ENCODE measurements at places on chromosomes 3 and 15.
A peak's percentile ranks its signal among the peaks of the same experiment; 100 is the strongest.

DNA sequence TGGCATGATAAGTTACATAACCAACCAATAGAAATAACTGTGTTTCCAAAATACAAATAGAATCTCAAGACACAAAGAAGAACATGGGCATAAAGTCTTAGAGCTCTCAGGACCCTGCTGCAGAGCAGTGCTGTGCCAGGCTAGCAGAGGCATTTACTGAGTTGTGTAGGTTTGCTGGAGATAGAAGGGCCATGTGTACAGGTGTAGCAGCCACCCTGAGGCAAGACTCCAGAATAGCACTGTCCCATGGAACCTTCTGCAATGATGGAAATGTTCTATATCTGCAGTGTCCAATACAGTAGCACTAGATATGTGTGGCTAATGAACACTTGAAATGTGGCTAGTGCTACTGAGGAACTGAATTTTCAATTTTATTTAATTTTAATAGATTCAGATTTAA lies 267.0 kb upstream of the UMPS start:
- peaks cover 12% of the 10 kb centered on the region for H3K27me3 ChIP-seq
- H3K4me1 ChIP-seq = no peaks in the 10 kb centered on the region
- no peak overlapping the region for H3K4me3 ChIP-seq
- H3K36me3 ChIP-seq = peaks cover 2% of the 10 kb centered on the region

DNA sequence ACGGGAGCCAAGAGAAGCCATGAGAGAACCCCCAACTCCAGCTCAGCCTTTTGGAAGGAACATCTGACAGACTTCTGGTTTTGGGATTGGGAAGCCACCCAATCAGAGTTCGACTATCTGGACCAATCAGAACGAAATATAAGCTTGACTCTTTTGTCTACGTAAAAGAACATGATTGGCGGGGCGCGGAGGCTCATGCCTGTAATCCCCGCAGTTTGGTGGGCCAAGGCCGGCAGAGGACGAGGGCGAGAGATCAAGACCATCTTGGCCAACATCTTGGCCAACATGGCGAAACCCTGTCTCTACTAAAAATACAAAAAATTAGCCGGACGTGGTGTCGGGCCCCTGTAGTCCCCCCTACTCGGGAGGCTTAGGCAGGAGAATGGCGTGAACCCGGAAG lies 380.3 kb downstream of the TBL1XR1 start:
- no peaks in the 10 kb centered on the region for H3K4me1 ChIP-seq
- H3K4me3 ChIP-seq = no peak overlapping the region
- no peaks in the 10 kb centered on the region for H3K36me3 ChIP-seq
- no peaks in the 10 kb centered on the region for H3K27me3 ChIP-seq
- H3K27ac ChIP-seq = no peak overlapping the region

DNA sequence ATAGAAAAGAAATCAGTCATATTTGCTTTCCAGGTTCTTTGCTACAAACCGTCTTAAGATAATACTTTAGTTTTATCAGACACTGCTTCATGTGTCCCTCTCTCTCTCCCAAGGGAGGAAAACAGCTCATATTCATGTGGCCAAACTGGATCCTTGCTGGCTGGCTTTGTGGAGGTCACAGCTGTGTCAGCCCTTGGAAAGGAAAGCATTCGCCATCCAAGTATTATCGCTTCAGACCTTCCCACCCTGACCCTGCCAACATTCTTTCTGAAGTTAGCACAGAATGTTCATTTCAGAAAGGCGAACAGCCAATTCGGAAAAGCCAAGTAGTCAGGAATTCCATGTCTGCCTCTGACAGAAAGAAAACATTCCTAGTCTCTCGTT lies 213.6 kb downstream of the FEZF2 start:
- no peak overlapping the region for H3K27ac ChIP-seq
- H3K36me3 ChIP-seq = no peaks in the 10 kb centered on the region
- peak; percentile 52 for DNase-seq
- peaks cover 2% of the 10 kb centered on the region for H3K4me1 ChIP-seq
- no peak overlapping the region for H3K4me3 ChIP-seq

GRCh38 chr3:135560847-135561246 lies 404.7 kb upstream of the PPP2R3A start:
- H3K36me3 ChIP-seq = no peaks in the 10 kb centered on the region
- no peak for DNase-seq
- H3K27ac ChIP-seq = no peak overlapping the region
- no peaks in the 10 kb centered on the region for H3K27me3 ChIP-seq
- H3K4me3 ChIP-seq = no peak overlapping the region

GRCh38 chr3:10518506-10519150 lies 13.2 kb upstream of the ATP2B2 start:
- no peak overlapping the region for H3K27ac ChIP-seq
- H3K27me3 ChIP-seq = peaks cover 30% of the 10 kb centered on the region
- H3K4me3 ChIP-seq = no peak overlapping the region
- H3K36me3 ChIP-seq = no peaks in the 10 kb centered on the region
- peak; percentile 58 for DNase-seq

- H3K4me3 ChIP-seq = no peak overlapping the region
- H3K27ac ChIP-seq = no peak overlapping the region
- no peaks in the 10 kb centered on the region for H3K36me3 ChIP-seq
- H3K27me3 ChIP-seq = peaks cover 44% of the 10 kb centered on the region
- DNase-seq = no peak
- peaks cover 5% of the 10 kb centered on the region for H3K4me1 ChIP-seq
Observed at GRCh38 chr15:70266412-70267121, 168.8 kb upstream of the TLE3 start.

DNA sequence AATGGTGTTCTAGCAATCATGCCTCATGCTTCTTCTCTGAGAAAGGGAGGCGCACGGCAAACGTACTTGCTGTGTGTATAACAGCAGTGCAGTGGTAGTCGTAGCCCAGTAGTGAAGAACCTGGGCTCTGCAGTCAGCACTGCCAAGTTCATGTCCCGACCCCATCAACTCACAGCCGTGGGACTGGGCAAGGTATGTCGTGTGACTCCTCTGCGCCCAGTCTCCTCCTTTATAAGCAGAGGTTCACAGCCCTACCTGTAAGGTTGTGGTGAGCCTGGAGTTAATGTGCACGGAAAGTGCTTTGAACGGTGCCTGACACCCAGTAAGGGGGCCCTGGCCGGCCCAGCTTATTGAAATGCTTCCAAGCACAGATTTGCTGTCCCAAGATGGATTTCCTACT lies 26.6 kb downstream of the EHD4 start:
- H3K27me3 ChIP-seq = no peaks in the 10 kb centered on the region
- DNase-seq = no peak
- H3K4me1 ChIP-seq = peaks cover 51% of the 10 kb centered on the region
- H3K4me3 ChIP-seq = no peak overlapping the region

GRCh38 chr3:27589795-27590194 lies 105.6 kb upstream of the SLC4A7 start:
- no peaks in the 10 kb centered on the region for H3K36me3 ChIP-seq
- no peak overlapping the region for H3K27ac ChIP-seq
- peaks cover 10% of the 10 kb centered on the region for H3K4me1 ChIP-seq
- no peaks in the 10 kb centered on the region for H3K27me3 ChIP-seq

DNA sequence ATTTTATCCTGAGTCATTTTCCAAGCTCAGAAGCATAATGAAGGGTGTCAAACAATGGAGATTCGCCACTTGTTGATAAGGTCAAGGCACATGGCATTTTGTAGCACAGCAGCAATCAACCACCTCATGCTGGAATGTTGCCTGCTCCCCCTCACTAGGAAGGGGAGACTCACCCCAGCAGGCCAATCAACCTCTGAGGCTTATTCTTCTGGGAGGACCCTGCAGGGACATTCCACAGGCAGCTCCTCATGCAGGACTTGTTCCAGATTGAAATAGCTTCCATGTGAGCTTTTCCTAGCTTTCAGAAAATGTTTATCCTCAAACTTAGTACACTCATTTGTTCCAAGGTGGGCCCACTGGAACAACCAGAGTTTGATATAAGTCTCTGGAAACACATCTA lies 77.6 kb downstream of the SSR3 start:
- peak; percentile 61 for DNase-seq
- peaks cover 2% of the 10 kb centered on the region for H3K27me3 ChIP-seq
- no peak overlapping the region for H3K4me3 ChIP-seq
- no peak overlapping the region for H3K27ac ChIP-seq
- peaks cover 3% of the 10 kb centered on the region for H3K4me1 ChIP-seq

- H3K27me3 ChIP-seq = no peaks in the 10 kb centered on the region
- H3K4me3 ChIP-seq = no peak overlapping the region
- no peaks in the 10 kb centered on the region for H3K36me3 ChIP-seq
Observed at GRCh38 chr3:146464005-146464595, 5.3 kb downstream of the PLSCR2 start.

DNA sequence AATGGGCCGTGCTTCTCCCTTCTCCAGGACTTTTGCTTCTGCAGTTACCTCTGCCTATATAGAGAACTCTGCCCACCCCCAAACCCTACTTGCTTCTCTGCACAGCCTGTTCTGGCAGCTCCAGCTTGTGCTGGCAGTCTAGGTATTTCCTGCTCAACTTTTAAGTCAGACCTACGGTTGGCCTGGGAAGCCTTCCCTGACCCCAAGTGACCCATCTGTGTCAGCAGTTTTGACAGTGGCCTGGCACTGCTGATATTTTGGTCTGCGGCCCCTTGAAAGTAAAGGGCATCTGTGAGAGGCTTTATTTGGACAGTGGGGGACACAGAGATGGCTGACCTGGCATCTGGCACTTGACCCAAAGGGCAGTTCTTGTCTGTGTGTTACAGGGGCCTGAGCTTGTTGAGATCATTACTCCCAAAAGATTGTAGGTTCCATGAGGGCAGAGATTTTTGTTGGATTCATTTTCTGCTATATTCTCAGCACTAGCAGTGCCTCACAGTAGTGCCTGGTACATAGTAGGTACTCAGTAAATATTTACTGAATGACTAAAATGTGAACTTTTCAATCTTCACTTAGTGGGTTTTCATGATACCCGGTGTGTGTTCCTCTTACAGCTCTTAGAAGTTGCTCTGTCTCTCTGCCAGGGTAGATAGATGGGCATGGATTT lies 55.2 kb upstream of the TRAK1 start:
- DNase-seq = no peak
- peak overlapping the region; percentile 65 for H3K27ac ChIP-seq
- no peaks in the 10 kb centered on the region for H3K36me3 ChIP-seq
- H3K4me3 ChIP-seq = no peak overlapping the region
- H3K27me3 ChIP-seq = no peaks in the 10 kb centered on the region
- H3K4me1 ChIP-seq = peaks cover 47% of the 10 kb centered on the region

GRCh38 chr3:177356952-177357351 lies 159.7 kb upstream of the TBL1XR1 start:
- H3K27ac ChIP-seq = peak overlapping the region; percentile 17
- no peak overlapping the region for H3K4me3 ChIP-seq
- no peak for DNase-seq
- H3K36me3 ChIP-seq = no peaks in the 10 kb centered on the region

- no peak overlapping the region for H3K27ac ChIP-seq
- peaks cover 8% of the 10 kb centered on the region for H3K36me3 ChIP-seq
- no peak overlapping the region for H3K4me3 ChIP-seq
- no peak for DNase-seq
- no peaks in the 10 kb centered on the region for H3K27me3 ChIP-seq
Observed at GRCh38 chr3:46912986-46913385, 35.5 kb downstream of the PTH1R start.

GRCh38 chr3:62667714-62668113 lies 207.5 kb downstream of the CADPS start:
- no peak overlapping the region for H3K27ac ChIP-seq
- no peaks in the 10 kb centered on the region for H3K4me1 ChIP-seq
- H3K36me3 ChIP-seq = no peaks in the 10 kb centered on the region
- DNase-seq = no peak

DNA sequence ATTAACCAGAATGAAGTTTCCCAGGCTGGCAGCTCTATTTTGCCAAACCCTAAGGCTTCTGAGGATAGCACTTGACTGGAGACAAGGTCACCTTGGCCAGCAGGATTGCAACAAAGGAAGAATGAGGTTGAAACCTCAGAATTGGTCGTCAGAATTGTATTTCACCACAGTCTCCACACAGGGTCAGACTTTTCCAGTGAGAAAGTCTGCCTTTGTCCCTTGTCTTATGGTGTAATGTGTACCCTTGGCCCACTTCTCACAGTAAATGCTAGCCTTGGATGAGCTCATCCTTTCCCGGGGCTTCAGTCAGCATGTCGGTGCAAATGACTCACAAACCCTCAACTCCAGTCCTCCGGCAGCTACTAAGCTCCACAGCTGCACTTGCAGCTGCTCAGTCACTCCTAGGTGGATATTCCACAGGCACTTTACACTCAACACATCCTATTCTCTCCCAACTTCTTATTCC lies 19.7 kb downstream of the SSR3 start:
- H3K4me1 ChIP-seq = peaks cover 18% of the 10 kb centered on the region
- H3K27ac ChIP-seq = peak overlapping the region; percentile 28
- H3K36me3 ChIP-seq = peaks cover 5% of the 10 kb centered on the region
- no peaks in the 10 kb centered on the region for H3K27me3 ChIP-seq
- DNase-seq = peak; percentile 100

DNA sequence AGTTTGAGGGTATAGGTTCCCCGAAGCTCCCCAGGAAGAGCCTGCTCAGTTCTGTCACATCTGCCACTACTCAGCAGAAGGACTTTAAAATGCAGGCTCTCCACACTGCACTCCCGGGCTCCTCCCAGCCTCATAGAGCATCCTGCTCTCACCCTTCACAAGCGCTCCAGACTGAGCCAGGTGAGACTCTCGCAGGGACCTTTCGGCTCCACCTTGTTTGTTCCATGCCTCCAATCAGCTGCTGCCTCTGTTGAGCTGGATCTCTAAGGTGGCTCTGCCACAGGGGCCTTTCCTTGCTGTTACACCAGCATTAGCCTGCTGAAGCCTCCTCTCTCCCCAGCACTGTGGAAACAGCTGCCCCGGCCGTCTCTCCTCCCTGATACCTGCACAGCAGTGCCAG lies 56.1 kb downstream of the SLCO3A1 start:
- no peak overlapping the region for H3K4me3 ChIP-seq
- no peaks in the 10 kb centered on the region for H3K36me3 ChIP-seq
- H3K4me1 ChIP-seq = no peaks in the 10 kb centered on the region
- no peaks in the 10 kb centered on the region for H3K27me3 ChIP-seq
- no peak for DNase-seq

DNA sequence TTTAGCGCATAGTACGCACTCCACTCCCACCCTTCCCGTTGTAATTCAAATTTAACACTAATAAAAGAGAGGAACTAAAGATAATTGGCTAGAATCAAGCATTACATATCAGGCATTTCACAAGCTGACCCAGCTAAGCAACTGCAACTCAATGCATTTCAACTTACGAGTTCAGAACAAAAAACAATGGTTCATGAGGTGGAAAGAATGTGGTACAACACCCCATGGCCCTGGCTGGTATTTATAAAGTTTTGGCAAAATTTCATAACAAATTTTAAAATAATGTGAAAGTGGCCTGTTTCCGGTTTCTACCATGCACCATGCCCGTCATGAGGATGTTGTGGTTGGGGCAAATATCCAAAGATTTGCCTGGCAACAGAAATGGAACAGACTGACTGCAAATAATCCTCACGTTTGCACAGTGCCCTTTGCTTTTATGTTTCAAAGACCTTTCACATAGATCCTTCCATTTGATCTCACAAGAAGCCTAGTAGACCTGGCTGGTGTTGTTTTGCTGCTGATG lies 455.3 kb upstream of the NR2F2 start:
- H3K27me3 ChIP-seq = no peaks in the 10 kb centered on the region
- H3K36me3 ChIP-seq = no peaks in the 10 kb centered on the region
- H3K4me3 ChIP-seq = no peak overlapping the region
- no peak for DNase-seq
- no peak overlapping the region for H3K27ac ChIP-seq

GRCh38 chr3:148840451-148840850 lies 12.8 kb downstream of the CPB1 start:
- no peak overlapping the region for H3K27ac ChIP-seq
- H3K4me3 ChIP-seq = no peak overlapping the region
- DNase-seq = no peak
- peaks cover 3% of the 10 kb centered on the region for H3K27me3 ChIP-seq
- no peaks in the 10 kb centered on the region for H3K4me1 ChIP-seq
- no peaks in the 10 kb centered on the region for H3K36me3 ChIP-seq
